ENCODE measurements at places on chromosomes 3 and 15. TPM values are rescaled to one million over a fixed set of nuclear protein-coding genes. Genes with fewer than 3 reads are reported as not detected.

- H3K4me1 ChIP-seq: no peaks in the 10 kb centered on the region
- no peaks in the 10 kb centered on the region for H3K36me3 ChIP-seq
Measured at GRCh38 chr3:16801223-16801622, 83.5 kb upstream of the PLCL2 start.

Gene WWTR1
- total RNA-seq: 118 TPM

GRCh38 chr3:123878807-123879206 lies 5.3 kb downstream of the MYLK start:
- no peaks in the 10 kb centered on the region for H3K27me3 ChIP-seq
- DNase-seq: no peak
- H3K4me3 ChIP-seq: no peak overlapping the region
- H3K36me3 ChIP-seq: no peaks in the 10 kb centered on the region
- H3K27ac ChIP-seq: no peak overlapping the region

GRCh38 chr15:93359425-93360131 lies 270.6 kb upstream of the RGMA start:
- no peaks in the 10 kb centered on the region for H3K36me3 ChIP-seq
- DNase-seq: no peak
- no peaks in the 10 kb centered on the region for H3K27me3 ChIP-seq
- no peak overlapping the region for H3K4me3 ChIP-seq
- no peaks in the 10 kb centered on the region for H3K4me1 ChIP-seq

Gene CD80
- 2.9 TPM for total RNA-seq

- no peak for DNase-seq
- no peak overlapping the region for H3K4me3 ChIP-seq
- H3K27ac ChIP-seq: no peak overlapping the region
- no peaks in the 10 kb centered on the region for H3K4me1 ChIP-seq
- no peaks in the 10 kb centered on the region for H3K36me3 ChIP-seq
Measured at GRCh38 chr15:63698692-63699091, 101.5 kb downstream of the FBXL22 start.

Gene ADGRG7
- 0.70 TPM for total RNA-seq

- no peaks in the 10 kb centered on the region for H3K4me1 ChIP-seq
- no peaks in the 10 kb centered on the region for H3K27me3 ChIP-seq
- H3K36me3 ChIP-seq: no peaks in the 10 kb centered on the region
Measured at GRCh38 chr3:177538750-177539730, 341.8 kb upstream of the TBL1XR1 start.

- H3K27me3 ChIP-seq: no peaks in the 10 kb centered on the region
- H3K27ac ChIP-seq: no peak overlapping the region
- no peaks in the 10 kb centered on the region for H3K4me1 ChIP-seq
- H3K4me3 ChIP-seq: no peak overlapping the region
- no peaks in the 10 kb centered on the region for H3K36me3 ChIP-seq
- no peak for DNase-seq
Measured at GRCh38 chr3:71111784-71112440, 471.6 kb downstream of the FOXP1 start.

DNA sequence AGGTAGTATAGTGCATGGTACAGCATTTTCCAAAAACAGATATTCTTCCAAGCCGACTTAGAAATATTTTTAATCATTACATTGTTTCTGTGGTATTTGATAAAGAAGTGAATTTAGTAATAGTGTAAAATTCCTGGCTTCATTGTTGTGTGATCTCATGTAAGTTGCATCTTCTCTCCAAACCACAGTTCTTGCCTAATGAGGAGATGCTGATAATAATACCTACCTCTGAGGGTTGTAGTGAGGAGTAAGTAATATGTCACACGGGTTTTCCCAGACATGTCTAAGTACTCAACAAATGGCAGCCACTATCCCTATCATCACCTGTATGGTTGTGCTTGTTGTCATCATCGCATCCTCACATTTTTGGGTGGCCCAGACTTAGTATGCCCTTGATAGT lies 167.3 kb downstream of the SLCO3A1 start:
- no peaks in the 10 kb centered on the region for H3K36me3 ChIP-seq
- H3K4me3 ChIP-seq: no peak overlapping the region
- H3K27me3 ChIP-seq: no peaks in the 10 kb centered on the region
- H3K27ac ChIP-seq: no peak overlapping the region
- no peak for DNase-seq

GRCh38 chr3:20700714-20701113 lies 514.7 kb upstream of the SGO1 start:
- no peak overlapping the region for H3K4me3 ChIP-seq
- no peak overlapping the region for H3K27ac ChIP-seq
- H3K36me3 ChIP-seq: no peaks in the 10 kb centered on the region
- no peak for DNase-seq
- H3K27me3 ChIP-seq: no peaks in the 10 kb centered on the region
- H3K4me1 ChIP-seq: no peaks in the 10 kb centered on the region

Gene GBE1
- total RNA-seq: 9.2 TPM

- no peak for DNase-seq
- no peak overlapping the region for H3K4me3 ChIP-seq
- H3K36me3 ChIP-seq: no peaks in the 10 kb centered on the region
- H3K4me1 ChIP-seq: no peaks in the 10 kb centered on the region
- no peak overlapping the region for H3K27ac ChIP-seq
Measured at GRCh38 chr3:2978977-2979732, 131.0 kb downstream of the IL5RA start.

DNA sequence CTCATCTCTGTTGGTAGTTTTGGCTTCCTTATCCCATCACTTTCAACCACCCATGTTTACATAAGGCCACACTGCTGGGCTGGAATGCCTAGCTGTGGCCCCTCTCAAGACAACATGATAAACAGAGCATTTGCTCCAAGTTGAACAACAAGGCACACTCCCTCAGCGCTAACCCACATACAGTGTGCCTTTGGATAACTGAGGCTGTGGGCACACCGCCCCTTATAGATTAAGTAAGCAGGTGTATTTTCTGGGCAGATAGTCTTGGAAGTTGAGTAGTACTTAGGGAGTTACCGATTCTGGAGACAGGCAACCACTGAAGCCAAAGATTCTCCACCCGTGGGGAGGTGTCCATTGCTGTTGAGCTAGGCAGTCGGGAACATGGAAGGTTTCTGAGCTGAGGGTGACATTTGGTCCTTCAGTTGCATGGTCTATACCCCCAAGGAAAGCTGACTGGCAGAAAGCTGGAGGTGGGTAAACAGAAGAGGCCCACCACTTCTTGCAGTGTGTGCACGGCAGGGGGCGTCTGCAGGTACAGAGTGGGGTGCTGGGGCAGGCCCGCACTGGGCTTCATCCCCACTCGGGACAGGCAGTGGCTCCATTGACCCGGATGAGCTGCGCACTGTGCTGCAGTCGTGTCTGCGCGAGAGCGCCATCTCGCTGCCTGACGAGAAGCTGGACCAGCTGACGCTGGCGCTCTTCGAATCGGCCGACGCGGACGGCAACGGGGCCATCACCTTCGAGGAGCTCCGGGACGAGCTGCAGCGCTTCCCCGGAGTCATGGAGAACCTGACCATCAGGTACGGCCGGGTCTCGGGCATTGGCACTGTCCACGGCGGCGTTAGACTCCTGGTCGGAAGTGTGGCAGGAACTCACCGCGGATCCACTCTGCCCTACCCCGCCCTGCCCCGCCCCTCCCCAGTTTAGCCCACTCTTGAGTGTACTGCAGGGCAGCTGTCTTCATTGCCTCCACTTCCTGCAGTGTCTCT lies 16.8 kb downstream of the NOX5 start:
- DNase-seq: no peak
- no peaks in the 10 kb centered on the region for H3K36me3 ChIP-seq
- H3K4me3 ChIP-seq: no peak overlapping the region

DNA sequence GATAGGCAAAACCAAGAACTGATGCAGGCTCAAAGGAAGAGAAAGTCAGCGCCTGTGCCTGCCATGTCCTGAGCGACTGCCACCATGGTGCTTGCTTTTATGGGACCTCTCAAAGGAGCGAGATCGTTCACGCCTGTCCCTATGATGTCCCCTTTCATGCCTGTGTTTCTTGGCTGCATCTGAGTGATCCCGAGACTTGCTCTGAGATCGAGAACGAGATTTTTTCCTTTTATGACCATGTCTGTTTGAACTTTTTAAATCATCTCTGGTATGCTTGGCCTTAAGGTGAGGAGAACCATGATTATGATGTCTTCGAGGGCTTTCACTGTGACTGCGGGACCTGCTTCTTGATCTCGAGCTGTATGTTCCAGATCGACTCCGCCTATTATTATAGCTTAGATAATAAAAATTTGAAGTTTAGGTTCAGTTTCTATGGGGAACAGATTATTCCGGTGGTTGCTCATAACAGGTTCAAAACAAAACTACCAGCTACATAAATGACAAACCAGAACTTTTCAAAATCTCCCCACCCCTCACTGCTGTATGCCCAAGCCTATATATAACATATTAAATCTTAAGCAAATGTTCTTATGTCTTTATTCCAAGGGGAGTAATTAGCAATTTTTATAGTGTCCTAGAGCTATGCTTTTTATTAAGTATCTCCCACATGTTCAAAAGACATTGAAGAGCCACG lies 11.6 kb downstream of the CCNL1 start:
- H3K27me3 ChIP-seq: no peaks in the 10 kb centered on the region
- H3K27ac ChIP-seq: no peak overlapping the region
- no peaks in the 10 kb centered on the region for H3K4me1 ChIP-seq
- no peak for DNase-seq
- H3K4me3 ChIP-seq: no peak overlapping the region

GRCh38 chr3:143228405-143228804 lies 108.8 kb downstream of the CHST2 start:
- H3K36me3 ChIP-seq: no peaks in the 10 kb centered on the region
- H3K27ac ChIP-seq: no peak overlapping the region

DNA sequence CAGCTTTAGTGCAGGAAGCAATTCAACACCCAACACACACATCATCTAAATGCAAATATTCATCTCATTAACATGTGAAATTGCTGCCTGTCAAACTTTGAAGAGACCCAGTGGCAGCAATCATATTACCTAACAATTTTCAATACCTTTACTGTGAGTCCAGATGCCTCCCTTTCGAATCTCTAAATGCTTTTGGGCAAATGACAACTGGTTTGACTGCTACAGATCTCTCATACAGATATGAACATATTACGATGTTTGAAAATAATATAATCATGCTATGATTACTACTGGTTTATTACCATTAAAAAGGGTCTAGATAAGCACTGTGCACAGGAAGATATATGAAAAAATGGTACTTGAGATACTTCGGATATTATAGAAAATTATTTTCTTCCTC lies 137.9 kb downstream of the ADAMTS9 start:
- H3K36me3 ChIP-seq: no peaks in the 10 kb centered on the region
- H3K27ac ChIP-seq: peak overlapping the region; percentile 61
- no peak for DNase-seq
- peaks cover 8% of the 10 kb centered on the region for H3K4me1 ChIP-seq
- no peaks in the 10 kb centered on the region for H3K27me3 ChIP-seq

GRCh38 chr3:14126887-14127505 lies 2.1 kb downstream of the TMEM43 start:
- H3K36me3 ChIP-seq: no peaks in the 10 kb centered on the region
- peak overlapping the region; percentile 87 for H3K27ac ChIP-seq
- no peak overlapping the region for H3K4me3 ChIP-seq
- H3K4me1 ChIP-seq: peaks cover 23% of the 10 kb centered on the region
- DNase-seq: no peak
- no peaks in the 10 kb centered on the region for H3K27me3 ChIP-seq

- no peak overlapping the region for H3K4me3 ChIP-seq
- peak; percentile 43 for DNase-seq
- H3K27me3 ChIP-seq: no peaks in the 10 kb centered on the region
- peak overlapping the region; percentile 67 for H3K27ac ChIP-seq
- no peaks in the 10 kb centered on the region for H3K36me3 ChIP-seq
- peaks cover 8% of the 10 kb centered on the region for H3K4me1 ChIP-seq
Measured at GRCh38 chr15:60713119-60714084, 234.5 kb upstream of the ICE2 start.

DNA sequence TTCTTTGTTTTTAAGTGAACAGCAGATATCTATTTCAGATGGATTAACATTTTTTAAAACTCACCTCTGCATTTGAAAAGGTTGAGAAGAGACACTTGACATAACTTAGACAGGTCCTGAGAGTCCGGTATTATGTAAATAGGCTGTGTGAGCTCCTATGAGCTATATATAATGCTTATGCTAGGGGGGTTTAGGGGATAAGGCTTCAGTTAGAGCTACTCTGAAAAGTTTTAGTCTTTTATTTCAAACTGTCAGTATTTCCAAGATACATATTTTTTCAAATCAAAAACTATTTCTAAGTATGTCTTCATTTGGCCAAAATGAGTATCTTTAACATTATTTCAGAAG lies 16.9 kb downstream of the SHC4 start:
- no peaks in the 10 kb centered on the region for H3K27me3 ChIP-seq
- H3K27ac ChIP-seq: no peak overlapping the region
- no peak for DNase-seq
